ENCODE measurements at places on chromosomes 6 and 20.

DNA sequence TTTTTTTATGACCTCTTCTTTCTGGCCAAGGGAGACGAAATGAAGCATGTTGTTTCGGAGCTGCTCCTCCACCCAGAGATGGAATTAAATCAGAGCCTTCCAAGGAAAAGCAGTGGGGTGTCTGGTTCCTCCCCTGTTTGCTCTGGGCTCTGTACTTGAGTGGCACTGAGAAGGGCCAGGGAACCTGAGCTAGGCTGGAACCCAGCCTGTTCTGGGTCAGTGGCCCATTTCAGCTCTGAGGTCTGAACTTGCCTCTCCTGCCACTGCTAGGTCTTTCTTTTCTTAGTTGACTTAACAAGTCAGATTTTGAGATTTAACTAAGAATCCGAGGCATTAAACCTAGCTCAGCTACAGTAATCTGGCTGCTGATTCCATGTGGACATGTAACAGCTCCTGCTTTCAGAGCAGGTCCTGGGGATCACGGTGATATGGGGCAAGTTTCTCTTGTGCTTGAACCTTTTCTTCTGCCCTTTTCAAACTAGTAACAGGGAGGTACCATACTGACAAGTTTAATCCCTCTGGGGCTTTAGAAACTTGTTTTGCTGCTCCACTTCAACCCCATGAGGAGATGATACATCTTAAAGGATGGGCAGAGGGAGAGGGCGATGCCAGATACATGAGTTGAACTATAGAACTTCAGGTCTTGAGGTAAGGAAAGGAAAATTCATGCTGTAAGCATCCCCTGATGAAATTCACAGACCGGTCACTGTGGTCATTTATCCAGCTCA lies 101.1 kb downstream of the SLC24A3 start:
- DNase-seq, result no peak

GRCh38 chr6:113732384-113732966 lies 124.7 kb upstream of the MARCKS start:
- DNase-seq, result no peak

DNA sequence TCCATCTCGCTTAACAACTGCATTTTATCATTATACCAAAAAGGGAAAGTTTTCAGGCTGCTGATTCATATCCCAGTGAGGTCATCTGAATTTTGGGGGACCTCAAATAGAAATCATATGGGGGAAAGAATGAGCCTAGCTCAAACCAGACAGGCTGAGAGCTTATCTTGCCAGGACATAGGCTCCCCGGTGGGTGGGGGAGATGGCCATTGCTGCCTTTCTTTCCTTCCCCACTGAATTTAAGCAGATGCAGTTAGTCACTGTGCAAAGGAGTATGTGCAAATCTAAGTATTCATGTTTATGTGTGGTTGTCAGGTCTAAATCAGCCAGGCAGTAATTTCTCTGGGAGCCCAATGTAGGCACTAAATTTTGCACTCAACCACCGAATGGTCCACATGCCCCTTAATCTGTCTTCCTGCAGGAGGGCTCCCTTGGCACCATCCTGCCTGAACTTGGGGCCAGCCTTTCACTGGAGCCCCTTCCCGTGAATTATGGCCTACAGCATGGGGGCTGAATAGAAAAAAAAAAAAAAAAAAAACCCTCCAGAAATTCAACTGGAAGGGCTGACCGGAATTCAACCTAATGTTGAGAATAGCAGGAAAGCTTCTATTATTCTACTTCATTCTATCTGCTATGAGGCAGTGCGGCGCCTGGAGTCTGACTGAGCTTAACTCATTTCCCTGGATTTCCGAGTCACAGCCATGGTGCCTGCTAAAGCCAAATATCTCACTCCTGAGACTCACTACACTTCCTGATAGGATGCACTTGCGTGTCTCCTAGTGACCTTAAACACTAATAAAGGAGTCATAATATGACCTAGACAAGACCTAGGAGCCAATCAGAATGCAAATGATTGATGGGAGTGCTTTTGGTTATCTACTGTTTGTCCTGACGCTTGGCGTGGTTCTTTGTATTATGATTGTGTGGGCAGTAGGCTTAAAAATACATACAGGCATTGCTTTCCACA lies 161.5 kb upstream of the HEY2 start:
- no peak for DNase-seq

DNA sequence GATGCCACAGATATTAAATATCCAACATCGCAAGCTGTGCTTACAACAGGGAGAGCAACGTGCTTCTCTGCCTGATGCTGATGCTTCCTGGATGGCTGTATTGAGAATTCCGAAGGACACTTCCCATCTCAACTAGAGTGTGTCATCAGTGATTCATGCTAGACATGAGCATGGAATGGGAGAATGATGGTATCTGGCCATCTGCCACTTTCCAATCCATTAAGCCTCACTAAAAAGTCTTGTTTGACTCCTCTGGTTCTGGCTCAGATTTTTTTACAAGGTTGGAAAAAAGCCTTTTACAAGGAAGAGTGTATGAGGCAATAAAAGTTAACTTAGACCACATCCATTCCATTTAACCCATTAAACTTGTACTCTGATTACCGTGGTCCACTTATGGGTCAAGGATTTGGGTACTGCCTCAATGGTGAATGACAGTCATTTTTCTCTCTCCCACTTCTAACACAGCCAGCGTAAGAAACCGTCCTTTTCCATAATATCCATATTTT lies 265.3 kb downstream of the UST start:
- peak; percentile 81 for DNase-seq

DNA sequence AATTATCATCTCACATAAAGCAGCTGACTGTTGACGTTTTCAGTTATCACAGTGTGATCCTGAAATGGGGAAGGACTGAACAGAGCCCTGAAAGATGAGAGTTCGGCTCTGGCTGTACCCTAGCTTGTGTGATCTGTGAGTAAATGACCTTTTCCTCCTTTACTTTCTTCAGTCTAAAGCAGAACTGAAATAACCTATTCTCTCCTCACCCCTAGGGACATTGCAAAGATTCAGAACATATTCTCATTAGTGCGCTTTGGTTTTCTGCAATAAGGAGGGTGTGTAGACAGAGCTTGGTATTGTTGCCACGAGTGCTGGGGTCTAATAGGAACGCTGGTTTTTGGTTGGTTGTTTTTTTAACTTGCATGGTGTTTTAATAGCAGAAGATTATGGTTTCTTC lies 16.7 kb downstream of the FARS2 start:
- no peak for DNase-seq

GRCh38 chr20:24705486-24705885 lies 236.1 kb downstream of the SYNDIG1 start:
- DNase-seq, result no peak

DNA sequence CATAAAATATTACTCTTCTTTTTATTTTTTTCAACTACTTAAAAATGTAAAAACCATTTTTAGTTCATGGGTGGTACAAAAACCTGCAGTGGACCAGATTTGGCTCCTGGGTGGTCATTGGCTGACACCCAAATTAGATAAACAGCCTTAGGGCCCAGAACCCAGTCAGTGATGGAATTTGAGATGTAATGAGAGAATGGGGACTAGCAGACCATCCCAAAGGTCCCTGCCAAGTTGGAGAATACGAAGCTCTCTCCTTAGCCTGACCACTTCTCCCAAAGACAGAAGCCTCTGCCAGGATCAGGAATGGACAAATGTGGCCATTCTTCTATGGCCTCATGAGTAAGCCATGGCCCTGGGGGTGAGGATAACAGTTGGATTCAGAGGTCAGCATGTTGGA lies 194.7 kb downstream of the NFATC2 start:
- DNase-seq, result no peak

DNA sequence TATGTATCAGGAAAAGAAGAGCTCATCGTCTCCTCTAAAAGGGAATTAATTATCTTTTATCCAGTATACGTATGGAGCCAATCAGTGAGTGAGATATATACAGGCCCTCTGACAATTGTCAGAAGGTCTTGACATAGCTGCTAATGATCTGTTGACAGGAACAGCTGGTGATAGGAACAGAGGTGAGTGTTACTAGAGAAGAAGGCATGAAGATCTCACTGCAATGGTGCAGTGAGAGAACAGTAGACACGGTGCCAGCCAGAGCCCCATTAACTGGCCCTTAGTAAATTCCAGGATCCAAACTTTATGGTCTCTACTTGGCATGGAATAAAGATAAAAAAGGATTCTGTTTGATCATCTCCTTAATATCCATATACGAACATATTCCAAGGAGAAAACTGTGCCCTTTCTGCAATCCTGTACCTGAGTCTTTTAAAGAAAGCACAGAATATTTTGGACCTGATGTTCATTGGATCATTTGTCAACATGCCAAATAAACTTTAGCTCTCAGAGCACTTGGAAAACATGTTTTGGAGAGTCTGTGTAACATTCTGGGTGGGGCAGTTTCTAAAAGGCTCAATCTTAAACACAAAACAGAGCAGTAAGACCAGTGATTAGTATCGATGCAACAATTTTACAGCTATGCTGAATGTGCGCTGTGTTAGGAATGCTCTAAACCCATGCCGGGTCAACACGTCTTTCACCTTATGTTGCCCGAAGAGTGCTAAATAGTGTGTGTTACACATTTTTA lies 135.8 kb upstream of the CITED2 start:
- DNase-seq, result no peak

GRCh38 chr20:63139837-63140236 lies 76.1 kb downstream of the YTHDF1 start:
- DNase-seq, result no peak

DNA sequence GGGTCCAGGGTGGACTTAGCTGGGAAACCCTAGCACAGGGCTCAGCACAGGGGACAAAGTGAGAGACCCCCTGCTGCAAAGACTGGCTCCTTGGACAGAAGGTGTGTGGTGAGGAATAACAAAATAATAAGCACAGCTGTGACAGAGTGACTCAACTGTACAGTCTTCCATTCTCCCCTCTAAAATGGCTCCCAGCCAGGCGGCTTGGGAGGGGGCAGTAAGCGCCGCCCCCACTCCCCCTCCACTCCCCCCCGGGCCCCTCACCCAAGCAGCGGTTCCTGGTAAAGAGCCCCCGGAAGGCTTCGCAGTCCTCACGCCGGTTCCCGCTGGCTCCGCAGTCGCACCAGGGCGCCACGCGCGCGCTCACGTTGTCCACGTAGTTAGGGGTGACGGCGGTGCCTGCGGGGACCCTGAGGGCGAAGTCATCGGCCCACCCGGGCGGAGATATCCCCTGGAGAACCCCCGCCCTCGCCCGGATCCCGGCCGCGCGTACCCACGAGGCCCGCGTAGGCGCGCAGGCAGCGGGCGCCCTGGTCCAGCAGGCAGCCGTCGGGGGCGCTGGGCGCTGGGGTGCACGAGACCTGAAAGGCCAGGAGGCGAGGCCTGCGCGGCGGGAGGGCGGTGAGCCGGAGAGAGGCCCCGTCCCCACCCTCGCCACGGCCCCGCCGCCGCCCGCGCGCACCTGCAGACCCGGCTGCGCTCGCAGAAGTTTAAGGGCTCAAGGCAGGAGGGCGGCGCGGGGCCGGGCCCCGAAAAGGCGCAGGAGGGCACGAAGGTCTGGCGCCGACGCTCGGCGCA lies 2.7 kb downstream of the GFRA4 start:
- DNase-seq, result no peak

DNA sequence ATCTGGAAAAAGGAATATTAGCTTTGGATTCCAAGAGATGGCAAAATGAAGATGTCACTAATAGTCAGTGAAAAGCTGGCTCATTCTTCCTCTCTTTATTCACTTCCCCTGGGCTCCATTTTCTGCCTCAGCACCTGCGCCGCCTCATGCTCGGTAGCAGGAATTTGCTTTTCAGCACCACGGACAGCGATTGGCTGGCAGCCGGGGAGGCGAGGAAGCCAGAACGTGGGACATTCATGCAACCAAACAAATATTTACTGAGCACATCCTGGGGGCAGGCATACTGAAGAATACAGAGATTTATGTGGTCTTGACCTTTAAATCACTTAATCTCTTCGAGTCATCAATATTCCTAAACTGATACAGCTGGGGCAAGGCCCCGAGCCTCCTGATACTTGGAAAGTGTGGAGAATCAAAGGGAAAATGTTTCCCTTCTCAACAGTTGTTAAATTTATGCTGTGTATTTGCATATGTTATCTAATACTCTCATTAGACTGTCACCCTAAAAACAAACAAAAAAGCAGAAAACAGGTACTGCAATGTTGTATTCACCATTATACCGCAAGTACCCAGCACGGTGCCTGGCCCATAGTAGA lies 12.1 kb upstream of the PDYN start:
- DNase-seq, result peak; percentile 83

GRCh38 chr6:134123666-134124208 lies 71.3 kb upstream of the SLC2A12 start:
- DNase-seq, result no peak

DNA sequence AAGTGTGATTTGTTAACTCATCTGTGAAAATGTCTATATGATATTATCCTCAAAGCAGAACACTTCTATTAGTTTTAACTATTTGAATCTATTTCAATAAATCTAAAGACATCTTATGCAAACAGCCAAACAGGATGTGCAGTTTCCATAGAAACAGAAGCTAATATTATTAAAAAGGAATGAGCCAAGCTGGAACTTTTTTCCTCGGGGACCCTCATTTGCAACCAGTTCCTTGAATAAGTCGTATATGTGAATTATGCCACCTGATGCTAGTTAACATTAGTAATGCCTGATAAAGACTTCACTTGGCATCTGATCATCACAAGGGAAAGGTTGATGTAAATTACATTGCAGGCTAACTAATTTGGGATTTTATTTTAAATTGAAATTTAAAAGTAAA lies 216.9 kb upstream of the SMLR1 start:
- no peak for DNase-seq

DNA sequence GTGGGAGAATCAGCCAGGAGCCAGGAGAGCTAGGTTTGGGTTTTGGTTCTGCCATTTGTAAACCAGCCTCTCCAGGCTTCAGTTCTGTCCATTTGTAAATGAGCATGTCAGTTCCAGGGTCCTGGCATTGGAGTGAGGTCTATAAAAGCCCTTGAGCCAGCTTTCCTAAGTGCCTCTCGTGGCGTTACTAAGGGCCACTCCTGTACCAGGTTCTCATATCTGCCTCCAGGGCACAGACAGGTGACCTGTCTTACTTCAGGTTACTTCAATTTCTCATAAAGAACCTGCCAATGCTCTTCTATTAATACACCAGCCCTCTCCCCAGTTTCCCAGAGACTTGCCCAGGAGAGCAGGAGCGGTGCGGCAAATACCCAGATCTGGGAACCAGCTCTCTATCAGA lies 101.9 kb downstream of the VEGFA start:
- no peak for DNase-seq

DNA sequence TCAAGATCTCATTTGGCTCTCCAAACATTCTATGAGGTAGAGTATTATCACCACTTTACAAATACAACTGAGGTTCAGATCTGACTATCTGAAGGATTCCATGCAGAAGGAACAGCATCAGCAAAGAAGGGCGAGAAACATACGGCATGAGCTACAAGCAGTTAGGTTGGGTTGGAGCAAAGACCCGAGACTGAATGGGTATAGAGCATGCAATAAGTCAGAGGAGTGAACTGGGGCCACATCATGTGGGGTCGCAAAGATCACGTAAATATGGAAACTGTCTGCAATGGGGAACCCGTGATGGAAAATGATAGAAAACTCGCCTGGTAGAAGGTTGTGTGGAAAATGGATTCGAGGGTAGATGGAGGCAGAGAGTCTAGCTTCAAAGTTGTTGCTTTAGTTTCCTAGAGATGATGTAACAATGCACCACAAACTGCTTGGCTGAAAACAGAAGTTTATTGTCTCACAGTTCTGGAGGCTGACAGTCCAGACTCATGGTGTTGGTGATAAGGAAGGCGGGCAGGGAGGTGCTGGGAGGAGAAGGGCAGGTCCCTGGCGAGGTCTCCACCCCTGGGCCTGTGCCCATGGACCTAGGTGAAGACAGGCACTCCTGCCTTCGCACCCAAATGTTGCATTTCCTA lies 44.3 kb upstream of the BCLAF1 start:
- DNase-seq, result no peak

- DNase-seq, result peak; percentile 32
These were observed 363.5 kb downstream of the ESR1 start for GRCh38 chr6:152170702-152171667.
